MG63 (cell line): ENCODE measurements at places on chromosomes 1 and 21. TPM values are rescaled to one million over a fixed set of nuclear protein-coding genes. Genes with fewer than 3 reads are reported as not detected.

The AMPD1 gene
- not detected in 2 replicates for total RNA-seq

The INSRR gene
- total RNA-seq = not detected in 2 replicates

The BATF3 gene
- 2.3 and 3.2 TPM in 2 replicates for total RNA-seq

The NEGR1 gene
- total RNA-seq = 0.23 and 0.62 TPM in 2 replicates

The RAB7B gene
- total RNA-seq = 17.5 and 25.7 TPM in 2 replicates

The FMN2 gene
- 15.6 and 15.7 TPM in 2 replicates for total RNA-seq

The S100A5 gene
- total RNA-seq = not detected in 2 replicates

The CYP4A22 gene
- total RNA-seq = not detected in 2 replicates

The PROK1 gene
- total RNA-seq = not detected in 2 replicates

The BCAS2 gene
- 26.5 and 44.2 TPM in 2 replicates for total RNA-seq

The GBP7 gene
- total RNA-seq = not detected in 2 replicates

The GPR3 gene
- not detected in 2 replicates for total RNA-seq

The ZNF648 gene
- total RNA-seq = not detected in 2 replicates

The TMEM240 gene
- not detected in 2 replicates for total RNA-seq

The GCSAML gene
- total RNA-seq = not detected in 2 replicates

The PTPRC gene
- 7.0 and 12.1 TPM in 2 replicates for total RNA-seq

The TRIM33 gene
- total RNA-seq = 16.9 and 43.4 TPM in 2 replicates

The RPL22 gene
- 168 and 264 TPM in 2 replicates for total RNA-seq

The AADACL4 gene
- total RNA-seq = not detected in 2 replicates

The ZC3H12A gene
- total RNA-seq = 2.2 and 3.8 TPM in 2 replicates

The KDF1 gene
- total RNA-seq = not detected in 2 replicates

The KTI12 gene
- total RNA-seq = 11.1 and 15.6 TPM in 2 replicates

The TRIM58 gene
- total RNA-seq = 10.8 and 13.7 TPM in 2 replicates

The FAM3B gene
- total RNA-seq = not detected in 2 replicates

The DNASE2B gene
- total RNA-seq = not detected in 2 replicates

The WDTC1 gene
- 14.9 and 15.8 TPM in 2 replicates for total RNA-seq
